ENCODE measurements at places on chromosomes 11 and 22. TPM values are rescaled to one million over a fixed set of nuclear protein-coding genes. Genes with fewer than 3 reads are reported as not detected.

The SLCO2B1 gene
- 31.7 TPM for total RNA-seq

The NECTIN1 gene
- total RNA-seq, result 0.16 TPM

The HSPB2 gene
- total RNA-seq, result 3.0 TPM

The MRGPRX4 gene
- total RNA-seq, result not detected

The PDE3B gene
- 108 TPM for total RNA-seq
